ENCODE measurements at places on chromosomes 6 and 20. TPM values are rescaled to one million over a fixed set of nuclear protein-coding genes. Genes with fewer than 3 reads are reported as not detected.

DNA sequence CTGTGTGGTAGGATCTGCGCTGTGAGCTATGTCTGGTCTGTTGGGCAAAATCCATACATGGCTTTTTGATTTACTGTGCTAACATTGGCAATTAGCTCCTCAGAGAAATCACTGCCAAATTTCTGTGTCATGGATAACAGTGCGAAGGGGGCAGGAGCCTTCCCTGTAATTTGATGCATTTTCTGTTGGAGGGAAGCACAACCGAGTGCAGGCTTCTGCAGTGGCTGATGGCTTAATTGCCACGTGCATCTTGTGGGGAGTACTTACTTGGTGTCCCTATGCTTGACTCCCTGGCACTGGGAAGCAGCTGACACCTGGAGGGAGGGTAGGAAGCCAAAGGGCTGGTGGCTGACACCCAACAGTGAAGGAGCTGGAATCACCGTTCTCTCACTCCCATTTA lies 99.3 kb upstream of the PROKR2 start:
- DNase-seq: no peak

- DNase-seq: no peak
These were observed 55.2 kb downstream of the PSMB1 start for GRCh38 chr6:170497841-170498301.

- no peak for DNase-seq
These were observed 195.0 kb downstream of the TASP1 start for GRCh38 chr20:13443690-13444089.

Gene FRMD1
- not detected for total RNA-seq

DNA sequence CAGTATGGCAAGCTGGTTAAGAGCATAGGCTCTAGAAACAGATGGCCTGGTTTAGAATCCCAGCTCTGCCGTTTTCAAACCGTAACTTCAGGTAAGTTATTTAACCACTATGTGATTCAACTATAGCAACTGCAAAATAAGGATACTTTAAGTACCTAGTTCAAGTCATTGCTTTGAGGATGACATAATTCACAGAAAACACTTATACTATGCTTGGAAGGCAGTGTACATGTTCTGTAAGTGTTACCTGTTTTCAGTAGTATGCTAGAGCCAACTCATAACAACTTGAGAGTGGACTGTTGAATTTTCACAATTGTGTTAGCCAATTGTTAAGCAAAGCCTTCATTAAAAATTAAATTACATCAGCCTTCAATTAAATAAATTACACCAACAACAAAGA lies 134.8 kb upstream of the BEND6 start:
- DNase-seq: no peak

GRCh38 chr20:64246616-64247306 lies 8.8 kb upstream of the PCMTD2 start:
- peak; percentile 35 for DNase-seq

Gene IL20RA
- total RNA-seq: 0.19 TPM

DNA sequence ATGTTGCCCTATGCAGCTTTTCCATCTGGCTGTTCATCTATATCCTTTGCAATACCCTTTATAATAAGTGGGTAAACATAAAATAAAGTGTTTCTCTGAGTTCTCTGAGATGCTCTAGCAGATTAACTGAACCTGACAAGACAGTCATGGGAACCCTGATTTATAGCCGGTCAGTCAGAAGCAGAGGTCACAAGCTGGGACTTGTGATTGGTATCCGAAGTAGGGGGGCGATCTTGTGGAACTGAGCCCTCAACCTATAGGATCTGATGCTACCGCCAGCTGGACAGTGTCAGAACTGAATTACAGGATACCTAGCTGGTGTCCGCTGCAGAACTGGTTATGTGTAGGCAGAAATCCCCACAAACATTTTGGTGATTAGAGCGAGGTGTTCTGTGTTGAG lies 39.0 kb downstream of the SLC17A5 start:
- DNase-seq: no peak

- no peak for DNase-seq
These were observed 73.4 kb upstream of the RAB32 start for GRCh38 chr6:146470091-146470770.

- DNase-seq: no peak
These were observed 245.4 kb downstream of the NRN1 start for GRCh38 chr6:5761370-5761769.
